ENCODE measurements at places on chromosomes 5 and 9. TPM values are rescaled to one million over a fixed set of nuclear protein-coding genes. Genes with fewer than 3 reads are reported as not detected.

- no peaks in the 10 kb centered on the region for H3K27me3 ChIP-seq
- H3K27ac ChIP-seq = no peak overlapping the region
- H3K36me3 ChIP-seq = no peaks in the 10 kb centered on the region
- no peak overlapping the region for H3K4me3 ChIP-seq
Measured at GRCh38 chr5:3606121-3606831, 10.6 kb downstream of the IRX1 start.

DNA sequence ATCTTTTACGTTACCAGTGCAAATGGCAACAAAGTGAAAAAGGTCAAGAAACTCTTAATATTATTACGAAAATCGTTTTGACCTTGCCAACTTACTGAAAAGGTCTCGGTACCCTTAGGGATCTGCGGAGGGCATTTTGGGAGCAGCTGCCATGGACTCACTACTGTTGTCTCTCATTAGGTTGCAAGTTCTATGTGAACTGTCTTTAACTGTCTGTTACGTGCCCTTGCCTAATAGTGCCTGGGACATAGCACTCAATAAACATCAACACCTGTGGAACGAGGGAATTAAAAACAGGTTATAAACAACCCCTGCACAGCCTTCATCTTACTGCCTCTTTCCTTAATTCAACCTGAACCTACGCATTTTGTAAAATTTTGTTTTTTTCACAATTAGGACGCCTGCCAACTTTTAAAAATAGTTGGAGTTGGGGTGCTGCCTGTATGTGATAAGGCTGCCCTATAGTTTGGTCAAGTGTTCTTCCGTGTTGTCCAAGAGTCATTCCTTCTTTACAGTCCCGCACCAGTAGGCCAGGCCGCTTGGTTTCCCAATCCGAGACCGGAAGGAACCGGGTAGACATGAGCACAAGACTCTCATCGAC is 527 bp upstream of the SREK1 start:
- DNase-seq = no peak
- no peaks in the 10 kb centered on the region for H3K4me1 ChIP-seq
- no peaks in the 10 kb centered on the region for H3K27me3 ChIP-seq
- no peaks in the 10 kb centered on the region for H3K36me3 ChIP-seq
- H3K27ac ChIP-seq = peak overlapping the region; percentile 100

GRCh38 chr9:98707166-98708102 is 1.3 kb downstream of the GABBR2 start:
- DNase-seq = no peak
- H3K27ac ChIP-seq = no peak overlapping the region
- no peaks in the 10 kb centered on the region for H3K36me3 ChIP-seq
- no peaks in the 10 kb centered on the region for H3K4me1 ChIP-seq

DNA sequence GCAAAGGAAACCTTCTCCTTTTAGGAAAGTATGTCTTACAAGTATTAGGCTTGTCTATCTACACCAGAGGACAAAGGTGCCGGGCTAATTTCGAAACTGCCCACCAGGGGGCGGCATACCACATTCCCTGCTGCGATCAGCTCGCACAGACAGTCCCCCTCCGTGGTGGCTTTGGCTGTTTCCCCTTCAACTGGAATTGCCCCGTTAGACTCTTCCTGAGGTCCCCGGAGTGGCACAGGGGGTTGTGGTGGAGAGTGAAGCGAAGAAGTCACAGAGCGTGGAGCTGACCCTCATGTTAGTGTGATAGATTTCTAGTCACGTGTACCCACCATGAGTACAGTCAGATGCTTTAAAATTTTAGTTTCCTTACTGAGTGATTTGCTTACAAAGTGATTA is 17.5 kb downstream of the PTTG1 start:
- DNase-seq = peak; percentile 80
- H3K4me1 ChIP-seq = no peaks in the 10 kb centered on the region
- H3K27ac ChIP-seq = no peak overlapping the region
- peak overlapping the region; percentile 8 for H3K4me3 ChIP-seq
- no peaks in the 10 kb centered on the region for H3K36me3 ChIP-seq

Gene PCDHGB2
- total RNA-seq = 0.59 TPM

GRCh38 chr9:15101095-15101494 is 190.9 kb upstream of the FREM1 start:
- no peaks in the 10 kb centered on the region for H3K36me3 ChIP-seq
- DNase-seq = no peak
- H3K4me1 ChIP-seq = no peaks in the 10 kb centered on the region
- no peak overlapping the region for H3K27ac ChIP-seq

GRCh38 chr5:175653763-175654162 is 4.1 kb upstream of the HRH2 start:
- H3K4me1 ChIP-seq = no peaks in the 10 kb centered on the region
- H3K27me3 ChIP-seq = no peaks in the 10 kb centered on the region
- H3K27ac ChIP-seq = no peak overlapping the region
- no peak overlapping the region for H3K4me3 ChIP-seq
- no peak for DNase-seq

DNA sequence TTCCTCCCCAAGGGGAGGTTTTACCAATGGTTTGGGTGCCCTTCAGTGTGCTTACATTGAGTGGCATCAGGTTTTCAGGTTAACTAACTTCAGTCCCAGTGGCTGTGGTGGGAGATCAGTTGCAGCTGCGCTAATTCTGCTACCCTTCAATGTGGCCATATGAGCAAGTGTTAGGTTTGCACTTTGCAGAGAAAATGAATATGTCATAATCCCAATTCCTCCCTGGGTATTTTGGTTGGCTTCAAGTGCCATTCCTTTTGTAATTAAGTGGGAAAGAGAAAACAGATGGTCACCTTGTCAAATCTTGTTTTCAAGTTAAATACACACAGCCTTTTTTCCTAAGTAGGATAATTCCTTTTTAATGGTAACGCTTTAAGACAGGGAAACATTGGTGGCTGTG is 236.2 kb downstream of the TLE4 start:
- no peaks in the 10 kb centered on the region for H3K27me3 ChIP-seq
- no peak for DNase-seq
- H3K27ac ChIP-seq = no peak overlapping the region
- H3K36me3 ChIP-seq = no peaks in the 10 kb centered on the region
- H3K4me1 ChIP-seq = no peaks in the 10 kb centered on the region

GRCh38 chr5:38258042-38258318 is 379 bp upstream of the EGFLAM start:
- H3K27ac ChIP-seq = no peak overlapping the region
- H3K36me3 ChIP-seq = no peaks in the 10 kb centered on the region
- H3K4me1 ChIP-seq = peaks cover 4% of the 10 kb centered on the region
- no peak for DNase-seq
- H3K27me3 ChIP-seq = no peaks in the 10 kb centered on the region

Gene PRSS3
- total RNA-seq = not detected

- no peak overlapping the region for H3K4me3 ChIP-seq
- H3K36me3 ChIP-seq = no peaks in the 10 kb centered on the region
- no peak for DNase-seq
- H3K4me1 ChIP-seq = peaks cover 12% of the 10 kb centered on the region
- no peaks in the 10 kb centered on the region for H3K27me3 ChIP-seq
Measured at GRCh38 chr9:137666955-137667670, 48.3 kb downstream of the EHMT1 start.

GRCh38 chr5:102760815-102761214 is 5.7 kb downstream of the PAM start:
- no peak for DNase-seq
- H3K36me3 ChIP-seq = no peaks in the 10 kb centered on the region
- no peaks in the 10 kb centered on the region for H3K27me3 ChIP-seq
- no peak overlapping the region for H3K4me3 ChIP-seq
